ENCODE measurements at places on chromosomes 11 and 22. TPM values are rescaled to one million over a fixed set of nuclear protein-coding genes. Genes with fewer than 3 reads are reported as not detected.
A peak's percentile ranks its signal among the peaks of the same experiment; 100 is the strongest.

GRCh38 chr11:6992457-6993417, 27.4 kb downstream of the ZNF214 start:
- DNase-seq = no peak

DNA sequence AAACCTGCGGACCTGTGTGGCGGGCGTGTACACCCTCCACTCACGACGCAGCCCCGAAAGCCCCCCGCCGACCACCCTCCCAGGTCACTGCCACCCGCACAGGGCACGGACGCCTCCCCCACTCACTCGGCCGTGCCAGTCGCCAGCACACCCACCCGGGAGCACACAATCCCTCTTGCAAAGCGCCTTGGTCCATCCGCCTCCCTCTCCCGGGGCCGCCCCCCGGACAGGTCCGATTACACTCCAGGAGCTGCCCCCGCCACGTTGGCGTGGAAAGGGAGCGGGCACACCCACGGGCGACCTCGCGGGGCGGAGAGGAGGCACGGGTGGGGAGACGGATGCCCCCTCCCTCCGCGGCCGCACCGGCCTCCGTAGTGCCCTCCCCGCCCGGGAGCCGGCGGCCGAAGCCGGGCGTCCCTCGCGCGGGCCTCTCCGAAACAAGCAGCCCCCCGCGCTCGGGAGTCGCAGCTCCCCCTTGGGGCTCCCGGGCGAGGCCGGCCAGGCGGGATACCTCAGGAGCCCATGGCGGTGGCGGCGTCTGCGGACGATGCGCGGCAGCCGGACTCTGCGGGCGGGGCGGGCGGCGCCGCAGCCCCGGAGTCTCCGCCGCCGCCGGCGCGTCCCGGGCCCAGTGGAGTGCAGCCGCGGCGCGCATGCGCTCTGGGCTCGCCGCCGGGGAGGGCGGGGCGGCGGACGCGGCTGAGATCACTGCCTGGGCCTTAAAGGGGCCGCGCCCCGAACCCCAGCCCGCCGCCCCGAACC, at the start of gene TMEM184B:
Gene TMEM184B, minus strand, starts transcription at position 638 of the 762 bp plus-strand sequence. CDS start 25,049 bp downstream, outside the sequence.
- peak; percentile 37 for DNase-seq

GRCh38 chr11:18720808-18721560, 5.0 kb downstream of the IGSF22 start:
- DNase-seq = peak; percentile 39

The MYOD1 gene
- total RNA-seq = 0.15 TPM

DNA sequence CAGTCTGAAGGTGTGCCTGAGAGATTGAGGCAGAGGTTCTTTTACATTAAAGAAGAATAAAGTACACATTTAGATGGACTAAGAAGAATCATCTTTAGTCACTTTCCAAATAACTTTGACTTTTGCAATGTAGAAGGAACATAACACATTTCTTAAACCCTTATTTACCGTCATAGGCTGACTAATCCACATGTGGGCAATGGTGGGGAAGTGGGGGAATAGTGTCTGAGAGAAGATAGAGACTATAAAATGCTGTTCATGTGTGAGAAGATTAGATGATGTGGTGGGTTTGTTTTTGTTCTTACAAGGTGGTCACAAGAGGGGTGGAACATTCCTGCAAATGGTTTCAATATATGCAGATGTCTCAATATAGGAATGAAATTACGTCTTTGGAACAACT, 1.8 kb downstream of the MS4A4A start:
- DNase-seq = no peak

- DNase-seq = no peak
These were observed at the start of gene IFITM10 for GRCh38 chr11:1750481-1750839. Gene IFITM10, minus strand, starts transcription at chr11:1750595. Its CDS starts 153 bp downstream, at chr11:1750442.

DNA sequence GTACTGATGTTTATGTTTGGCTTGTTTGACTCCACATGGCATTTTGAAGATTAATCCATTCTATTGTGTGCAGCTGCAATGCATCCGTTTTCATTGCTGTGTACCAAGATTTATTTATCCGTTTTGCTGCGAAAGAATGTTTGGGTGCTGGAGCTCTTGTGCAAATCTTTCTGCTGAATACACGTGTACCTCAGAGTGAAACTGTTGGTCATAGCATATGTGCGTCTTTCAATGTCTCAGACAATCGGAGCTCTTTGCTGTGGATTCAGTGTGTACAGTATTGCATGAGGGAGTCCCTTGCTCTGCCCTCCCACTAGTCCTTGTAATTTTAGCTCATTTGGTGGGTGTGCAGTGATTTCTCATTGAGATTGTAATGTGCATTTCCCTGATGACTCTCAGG, 545.4 kb downstream of the TBC1D22A start:
- no peak for DNase-seq

The NPAS4 gene
- total RNA-seq = not detected

Data from NCI-H460 (cell line).